ENCODE measurements at places on chromosomes 5 and 9.
A peak's percentile ranks its signal among the peaks of the same experiment; 100 is the strongest.

GRCh38 chr9:128089299-128089698, 21.3 kb downstream of the SLC25A25 start:
- no peak for DNase-seq

- DNase-seq: no peak
These were observed 19.4 kb downstream of the CDKN2AIPNL start for GRCh38 chr5:134392301-134392700.

DNA sequence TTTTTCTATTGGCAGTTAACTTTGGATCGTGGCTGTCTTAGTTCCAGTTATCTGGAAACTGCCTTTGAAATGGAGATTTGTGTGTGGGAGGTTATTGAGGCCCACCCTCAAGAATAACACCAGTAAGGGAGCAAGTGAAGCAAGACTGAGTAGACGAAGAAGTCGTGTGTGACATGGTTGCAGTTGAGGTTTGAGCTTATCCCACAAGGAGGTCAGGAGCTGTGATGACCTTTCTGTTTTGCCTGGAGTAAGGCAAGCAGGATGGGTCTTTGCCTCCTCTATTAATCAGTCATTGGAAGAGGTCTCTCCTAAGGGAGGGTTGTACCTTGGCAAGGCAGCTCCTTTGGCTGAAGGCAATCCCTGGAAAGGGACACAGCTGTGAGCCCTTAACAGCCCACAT, 49.6 kb upstream of the CTXN3 start:
- no peak for DNase-seq

GRCh38 chr9:128323212-128323730, 632 bp downstream of the COQ4 start:
- no peak for DNase-seq

- no peak for DNase-seq
These were observed 38.8 kb downstream of the IARS1 start for GRCh38 chr9:92254381-92255337.

- DNase-seq: no peak
These were observed 33.0 kb upstream of the SLC1A3 start for GRCh38 chr5:36573438-36573837.

- DNase-seq: no peak
These were observed 87.2 kb downstream of the NTRK2 start for GRCh38 chr9:84756731-84757130.

DNA sequence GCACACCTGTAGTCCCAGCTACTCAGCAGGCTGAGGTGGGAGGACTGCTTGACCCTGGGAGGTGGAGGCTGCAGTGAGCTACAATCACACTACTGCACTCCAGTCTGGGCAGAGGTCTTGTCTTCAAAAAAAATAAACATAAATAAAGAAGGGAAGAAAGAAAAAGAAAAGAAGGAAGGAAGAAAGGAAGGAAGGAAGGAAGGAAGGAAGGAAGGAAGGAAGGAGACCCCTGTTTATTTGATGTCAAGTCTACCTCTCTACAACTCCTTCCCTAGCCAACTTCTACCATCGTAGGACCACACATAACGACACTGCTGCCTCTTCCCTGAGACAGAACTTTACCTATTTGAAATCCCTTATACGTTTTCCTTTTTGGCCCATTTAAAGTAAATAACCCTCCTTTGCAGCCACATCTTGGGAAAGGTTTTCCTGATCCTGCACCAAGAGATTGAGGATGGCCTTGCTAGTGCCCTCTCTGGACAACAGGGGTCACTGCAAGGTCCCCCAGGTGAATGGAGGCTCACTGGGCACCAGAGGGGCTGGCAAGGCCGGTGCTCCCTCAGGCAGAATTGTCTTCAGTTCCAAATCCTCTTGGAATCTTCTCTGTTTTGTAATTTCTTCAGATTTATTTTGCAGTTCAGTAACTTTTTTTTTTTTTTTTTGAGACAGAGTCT, 10.5 kb downstream of the RPS14 start:
- DNase-seq: no peak

GRCh38 chr5:128844354-128844923, 120.8 kb upstream of the SLC27A6 start:
- no peak for DNase-seq

- DNase-seq: no peak
These were observed 12.0 kb downstream of the NIPSNAP3B start for GRCh38 chr9:104775976-104776375.

DNA sequence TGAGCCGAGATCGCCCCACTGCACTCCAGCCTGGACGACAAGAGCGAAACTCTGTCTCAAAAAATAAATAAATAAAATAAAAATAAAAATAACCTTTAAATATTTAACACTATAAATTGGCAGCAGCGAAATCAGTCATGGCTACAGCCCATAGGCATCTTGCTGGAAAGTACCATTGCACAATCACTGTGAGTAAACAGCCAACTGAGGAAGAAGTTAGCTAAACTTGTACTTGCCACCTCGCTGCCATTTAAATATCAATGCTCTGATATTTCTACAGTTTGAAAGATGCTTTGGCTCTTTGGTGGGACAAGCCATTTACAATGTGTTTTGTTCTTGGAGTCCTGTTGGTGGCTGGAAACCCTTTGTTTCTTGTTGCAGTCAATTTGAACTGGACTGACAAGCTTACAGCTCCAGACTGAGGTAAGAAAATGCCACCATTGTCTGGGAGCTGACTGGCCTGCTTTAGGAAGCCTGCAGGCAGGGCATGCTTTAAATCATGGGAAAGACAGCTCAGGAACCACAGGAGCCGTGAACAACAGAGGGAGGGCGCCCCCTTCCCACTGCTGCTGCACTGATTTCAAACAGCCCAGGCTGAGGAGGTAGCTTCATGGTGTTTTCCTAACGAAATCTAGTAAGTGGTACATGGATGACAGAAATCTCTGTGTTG, 322.8 kb upstream of the RFX3 start:
- no peak for DNase-seq

- no peak for DNase-seq
These were observed 25.6 kb downstream of the STK10 start for GRCh38 chr5:172162323-172162986.

DNA sequence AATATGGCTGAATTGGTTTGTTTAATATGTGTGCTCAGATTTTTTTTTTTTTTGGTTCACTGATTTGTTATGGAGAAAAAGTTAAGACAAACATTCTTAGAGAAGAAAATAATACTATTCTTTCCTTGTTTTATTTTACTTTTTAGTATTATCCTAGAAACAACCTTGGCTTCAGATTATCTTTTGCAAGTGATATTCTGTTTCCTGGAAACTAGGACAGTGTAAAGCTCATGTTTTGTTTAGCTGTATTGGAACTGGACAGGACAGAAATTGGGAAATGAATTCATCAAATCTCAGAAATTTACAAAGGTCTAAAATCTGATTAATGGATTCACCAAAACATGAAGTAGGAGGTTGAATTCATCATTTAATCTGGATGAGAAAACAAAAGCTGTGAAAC, 130.5 kb downstream of the FBXL7 start:
- no peak for DNase-seq

DNA sequence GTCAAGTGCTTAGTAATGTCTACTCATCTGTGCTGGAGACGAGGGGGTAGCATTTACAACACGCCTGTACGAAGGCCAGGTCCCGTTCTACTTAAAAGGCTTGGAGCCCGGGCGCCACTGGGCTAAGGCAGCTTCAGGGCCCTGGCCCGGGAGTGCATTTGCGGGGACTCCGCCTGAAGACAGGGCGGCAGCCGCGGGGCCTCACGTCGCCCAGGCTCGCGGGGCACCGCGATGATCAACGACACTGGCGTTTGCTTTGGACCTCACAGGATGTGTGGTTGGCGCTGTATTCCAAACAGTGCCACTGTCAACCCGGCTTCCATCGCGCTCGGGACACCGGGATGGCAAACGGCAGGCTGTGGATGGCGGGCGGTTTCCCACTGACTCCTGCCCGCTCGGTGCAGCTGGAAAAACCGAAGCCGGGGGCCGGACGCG, 1.1 kb upstream of the TENT4A start:
- peak; percentile 82 for DNase-seq

- DNase-seq: no peak
These were observed 170.7 kb downstream of the PDE4D start for GRCh38 chr5:59722874-59723273.

- DNase-seq: no peak
These were observed 120.6 kb downstream of the TMEM167A start for GRCh38 chr5:82956600-82956999.

- DNase-seq: no peak
These were observed 2023.6 kb upstream of the CDH6 start for GRCh38 chr5:29169886-29170285.

DNA sequence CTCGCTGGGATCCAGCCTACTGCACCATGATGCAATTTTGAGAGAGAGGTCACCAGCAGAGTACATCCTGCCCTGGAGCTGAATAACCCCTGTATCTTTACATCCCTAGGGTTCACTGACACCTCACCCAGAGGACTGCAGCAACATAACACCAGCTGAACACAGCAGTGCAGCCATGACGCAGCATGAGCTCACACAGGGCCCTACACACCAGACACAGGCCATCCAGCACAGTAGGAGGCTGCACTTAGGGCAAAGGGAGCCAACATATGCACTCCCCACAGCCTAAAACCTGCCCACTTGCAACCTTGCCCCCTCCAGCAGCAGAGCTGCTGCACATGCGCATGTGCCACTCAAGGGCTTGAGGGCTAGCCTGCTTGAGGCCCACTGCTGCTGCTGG, 157.3 kb upstream of the SMARCA2 start:
- no peak for DNase-seq

DNA sequence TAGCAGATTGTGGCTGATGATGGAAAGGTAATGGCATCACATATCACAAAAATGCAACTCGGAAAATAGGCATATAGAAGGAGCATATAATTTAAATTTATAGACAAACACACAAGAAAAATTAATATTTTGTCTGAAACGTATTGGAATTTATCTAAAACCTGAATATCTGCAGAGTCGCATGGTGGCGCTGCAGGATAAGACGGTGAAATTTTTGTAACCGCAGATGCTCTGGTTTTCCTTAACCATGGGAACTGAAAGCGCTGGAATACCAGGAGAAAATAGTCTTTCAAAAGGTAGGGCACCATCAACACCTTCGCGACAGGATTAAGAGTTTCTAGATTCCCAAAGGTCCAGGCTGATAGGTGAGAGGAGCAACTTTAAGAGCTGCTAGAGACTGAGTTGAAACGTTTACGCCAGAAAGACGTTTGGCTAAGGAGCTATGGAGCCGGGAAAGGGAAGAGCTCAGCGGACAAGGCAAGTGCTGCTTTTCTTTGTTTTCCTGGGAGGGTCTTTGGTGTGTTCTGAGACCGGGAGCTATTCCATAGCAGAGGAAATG, 11.0 kb upstream of the PCDHB15 start:
- DNase-seq: no peak

GRCh38 chr9:110622368-110622767, 42.8 kb upstream of the SVEP1 start:
- DNase-seq: no peak

DNA sequence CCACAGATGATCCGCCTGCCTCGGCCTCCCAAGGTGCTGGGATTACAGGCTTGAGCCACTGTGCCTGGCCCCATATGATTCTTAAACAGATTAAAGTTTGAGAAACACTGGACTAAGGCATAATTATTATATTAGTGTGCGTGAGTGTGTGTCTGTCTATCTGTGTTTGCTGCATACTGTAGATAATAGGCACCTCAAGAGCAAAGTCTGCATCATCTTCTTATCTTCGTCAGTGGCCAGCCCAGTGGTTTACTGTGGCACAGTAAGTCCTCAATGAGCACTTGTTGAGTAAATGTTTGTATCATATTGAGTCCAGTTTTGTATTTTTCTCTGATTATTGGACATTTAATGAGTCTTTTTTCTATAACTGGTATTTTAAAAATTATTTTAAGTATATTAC, 81.7 kb downstream of the ITGA1 start:
- no peak for DNase-seq
